ENCODE measurements at places on chromosomes 5 and 9. TPM values are rescaled to one million over a fixed set of nuclear protein-coding genes. Genes with fewer than 3 reads are reported as not detected.

Gene CARTPT
- not detected for total RNA-seq

Gene ABCA2
- 30.6 TPM for total RNA-seq

Gene IL4
- 4.0 TPM for total RNA-seq

Gene LTC4S
- total RNA-seq: 3.1 TPM

Gene RACK1
- 1,850 TPM for total RNA-seq
